ENCODE measurements at places on chromosomes 11 and 22.
A peak's percentile ranks its signal among the peaks of the same experiment; 100 is the strongest.

GRCh38 chr11:34624069-34624468 lies 3.2 kb downstream of the EHF start:
- DNase-seq, result no peak

GRCh38 chr11:7611411-7611810 lies 61.9 kb downstream of the CYB5R2 start:
- no peak for DNase-seq

GRCh38 chr22:35860087-35860733 lies 142.5 kb downstream of the APOL5 start:
- DNase-seq, result no peak

DNA sequence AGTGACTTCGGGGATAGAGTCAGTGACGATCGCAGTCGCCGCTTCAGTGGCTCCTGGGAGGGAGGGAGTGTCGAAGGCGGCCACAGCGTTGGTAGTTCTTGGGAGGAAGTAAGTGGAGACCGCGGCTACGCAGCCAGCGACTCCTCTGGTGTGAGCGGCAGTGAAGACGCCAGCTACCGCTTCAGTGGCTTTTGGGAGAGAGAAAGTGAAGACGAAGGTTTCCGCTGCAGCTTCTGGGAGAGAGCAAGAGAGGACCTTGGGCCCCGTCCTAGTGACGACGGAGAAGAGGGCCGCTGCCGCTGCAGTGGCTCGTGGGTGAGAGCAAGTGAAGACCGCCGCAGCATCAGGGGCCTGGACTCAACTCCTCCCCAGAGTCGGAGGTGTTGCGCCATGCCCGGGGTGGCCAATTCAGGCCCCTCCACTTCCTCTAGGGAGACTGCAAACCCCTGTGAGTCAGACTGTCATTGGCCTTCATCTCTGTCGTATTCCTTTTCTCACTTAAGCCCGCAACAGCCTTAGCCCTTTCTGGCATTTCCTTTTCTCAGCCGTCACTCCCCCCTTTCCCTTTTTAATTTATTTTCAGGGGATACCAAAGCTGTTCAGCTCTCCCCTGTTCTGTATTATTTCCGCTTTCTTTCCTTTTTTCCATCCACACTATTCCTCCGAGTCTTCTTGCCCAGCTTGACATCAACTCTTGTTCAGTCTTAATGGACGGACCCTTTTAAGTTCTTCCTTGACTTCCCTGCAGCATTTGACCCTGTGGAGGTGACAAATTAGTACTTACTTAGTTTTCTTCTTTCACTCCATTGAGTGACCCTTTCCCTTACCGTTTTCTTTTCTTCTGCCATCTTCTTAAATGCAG lies 1.0 kb downstream of the ANKRD42 start:
- peak; percentile 72 for DNase-seq

GRCh38 chr11:10385696-10386095 lies 69.4 kb upstream of the AMPD3 start:
- no peak for DNase-seq

DNA sequence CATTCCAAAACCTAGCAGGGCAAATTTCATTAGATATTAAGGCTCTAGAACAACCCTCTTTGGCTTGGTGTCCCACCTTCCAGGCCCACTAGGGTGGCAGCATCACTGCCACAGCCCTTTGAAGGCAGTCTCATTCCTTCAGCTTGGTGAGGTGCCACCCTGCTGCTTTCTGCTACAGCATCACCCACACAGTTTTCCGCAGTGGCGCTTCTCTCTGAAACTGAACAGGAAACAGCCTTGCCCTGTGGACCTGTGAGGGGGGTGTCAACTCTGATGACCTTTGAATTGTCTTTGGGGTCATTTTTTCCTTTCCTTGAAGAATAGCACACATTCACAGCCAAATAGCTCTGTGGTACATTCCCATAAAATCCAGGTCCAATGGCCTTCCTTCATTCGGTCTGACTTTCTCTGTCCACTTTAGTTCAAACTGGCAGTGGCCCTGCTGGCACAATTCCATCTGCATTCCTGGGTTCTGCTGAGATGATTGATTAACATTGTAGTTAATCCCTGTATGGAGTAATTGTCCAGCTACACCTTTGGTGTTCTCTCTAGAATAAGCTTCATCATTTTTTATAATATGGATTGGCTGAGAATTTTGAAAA lies 251.9 kb upstream of the FAT3 start:
- no peak for DNase-seq

GRCh38 chr11:126700768-126701519 lies 299.6 kb downstream of the KIRREL3 start:
- peak; percentile 60 for DNase-seq

DNA sequence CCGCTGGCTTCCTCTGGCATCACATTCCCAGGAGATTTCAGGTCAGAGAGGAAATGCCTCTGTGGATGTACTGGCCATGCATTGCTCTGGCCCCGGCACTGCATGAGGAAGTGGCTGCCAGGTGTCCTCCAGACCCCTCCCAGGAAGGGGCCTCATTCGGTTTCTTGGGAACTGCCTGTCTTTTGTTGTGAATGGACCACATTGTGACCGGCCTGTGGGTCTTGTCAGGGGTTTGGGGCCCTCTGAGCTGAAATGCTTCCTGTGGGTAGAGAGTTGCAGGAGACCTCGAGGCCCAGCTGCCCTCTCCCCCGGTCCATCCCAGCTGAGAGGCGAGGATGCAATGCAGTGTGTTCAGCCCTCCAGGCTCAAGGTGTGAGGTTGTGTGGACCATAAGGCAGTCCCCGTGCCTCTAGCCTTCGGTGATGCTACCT lies 18.8 kb upstream of the ST3GAL4 start:
- no peak for DNase-seq

DNA sequence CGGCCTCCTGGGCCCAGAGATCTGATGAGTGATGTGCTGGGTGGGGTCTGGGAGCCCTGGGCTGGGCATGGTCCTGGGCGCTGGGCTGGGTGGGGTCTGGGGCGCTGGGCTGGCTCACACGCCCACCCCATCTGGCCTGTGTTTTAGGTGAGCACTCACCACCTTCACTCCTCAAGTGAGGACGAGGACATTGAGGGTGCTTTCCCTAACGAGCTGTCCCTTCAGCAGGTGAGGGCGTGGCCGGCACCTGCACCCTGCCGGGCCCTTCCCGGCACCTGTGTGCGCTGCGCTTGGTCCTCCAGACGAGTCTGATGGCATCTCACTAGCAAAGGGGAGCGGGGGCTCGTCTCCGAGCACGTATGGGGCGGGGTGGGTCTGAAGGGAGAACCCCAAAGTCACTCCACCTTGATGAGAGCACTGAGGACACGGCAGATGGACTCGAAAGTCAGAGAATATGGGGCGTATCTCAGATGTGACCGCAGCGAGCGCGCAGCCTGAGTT lies 37.9 kb downstream of the SBF1 start:
- DNase-seq, result no peak

DNA sequence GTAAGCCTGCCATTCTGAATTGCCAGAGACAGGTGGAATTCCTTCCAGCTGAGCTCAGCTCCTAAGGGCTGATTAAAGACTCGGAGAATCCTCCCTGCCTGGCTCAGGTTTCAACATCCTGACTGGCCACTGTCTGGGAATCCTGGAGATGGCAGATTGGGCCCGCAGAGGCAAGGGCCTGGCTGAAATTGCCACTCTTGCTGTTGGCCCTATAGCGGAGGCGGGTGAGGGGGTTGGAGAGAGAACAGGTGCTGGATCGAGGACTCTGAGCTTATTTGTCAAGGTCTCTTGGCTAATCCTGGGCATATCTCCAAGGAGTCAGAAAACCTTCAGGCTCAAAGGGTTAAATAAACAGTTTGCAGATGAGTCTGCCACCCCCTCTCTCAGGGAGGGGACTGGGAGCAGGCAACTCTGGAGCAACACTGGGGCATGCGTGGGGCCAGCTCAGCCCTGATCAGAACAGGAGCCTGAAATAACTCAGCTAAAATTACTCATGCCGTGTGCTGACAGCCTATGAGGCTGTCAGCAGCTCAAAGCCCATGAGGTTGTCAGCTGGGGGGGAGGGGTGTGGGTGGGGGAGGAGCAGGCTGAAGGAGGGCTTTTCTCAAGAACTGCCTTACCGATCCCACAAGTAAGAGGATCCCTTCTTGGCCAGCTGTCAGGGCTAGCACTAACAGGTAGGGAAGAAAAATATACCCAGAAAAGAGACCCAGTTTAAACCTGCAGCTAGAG lies 14.7 kb upstream of the MFRP start:
- DNase-seq, result peak; percentile 80

DNA sequence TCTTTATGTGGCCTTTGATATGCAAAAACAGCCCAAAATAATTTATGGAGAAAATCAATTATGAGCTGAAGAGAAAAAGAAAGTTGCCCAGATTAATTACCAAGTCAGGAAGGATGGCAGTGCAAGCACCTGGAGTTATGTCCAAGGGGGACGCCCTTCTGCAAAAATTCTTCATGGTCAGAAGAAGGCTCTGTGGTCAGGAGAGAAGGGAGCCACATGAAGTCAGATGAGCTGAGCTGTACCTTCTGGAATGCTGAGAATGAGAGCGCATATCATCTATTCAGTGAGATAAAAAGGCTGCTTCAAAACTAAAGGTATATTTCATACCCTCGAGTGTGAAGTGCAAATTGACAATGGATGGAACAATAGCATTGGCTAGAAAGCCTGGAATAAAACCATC lies 607.4 kb downstream of the NTM start:
- DNase-seq, result peak; percentile 81

- DNase-seq, result peak; percentile 70
Measured at GRCh38 chr22:20205964-20206708, 55.3 kb upstream of the CCDC188 start.

GRCh38 chr22:34914846-34915245 lies 151.1 kb upstream of the ISX start:
- peak; percentile 83 for DNase-seq

DNA sequence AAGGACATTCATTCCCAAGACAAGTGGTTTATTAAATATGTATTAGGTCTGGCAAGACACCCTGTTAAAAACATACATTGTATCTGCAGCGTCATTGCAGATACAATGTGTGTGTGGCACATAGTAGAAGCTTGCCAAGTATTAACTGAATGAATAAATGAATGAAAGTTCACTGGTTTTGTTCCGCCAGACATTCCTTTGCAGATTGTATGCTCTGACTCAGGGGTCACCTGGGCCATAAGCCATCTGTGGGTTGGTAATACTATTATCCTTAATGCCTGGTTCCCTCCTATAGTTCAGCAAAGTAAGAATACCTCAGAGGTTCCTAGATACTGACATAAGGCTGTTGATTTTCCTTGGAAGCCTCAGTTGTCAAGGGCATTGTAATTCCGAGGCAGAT lies 377.3 kb upstream of the CCDC90B start:
- DNase-seq, result peak; percentile 9

GRCh38 chr11:104329078-104329665 lies 165.2 kb upstream of the PDGFD start:
- DNase-seq, result no peak

- no peak for DNase-seq
Measured at GRCh38 chr11:5738431-5738830, 2.2 kb downstream of the OR56B1 start.

- no peak for DNase-seq
Measured at GRCh38 chr22:41862160-41862529, 29.2 kb downstream of the SREBF2 start.

DNA sequence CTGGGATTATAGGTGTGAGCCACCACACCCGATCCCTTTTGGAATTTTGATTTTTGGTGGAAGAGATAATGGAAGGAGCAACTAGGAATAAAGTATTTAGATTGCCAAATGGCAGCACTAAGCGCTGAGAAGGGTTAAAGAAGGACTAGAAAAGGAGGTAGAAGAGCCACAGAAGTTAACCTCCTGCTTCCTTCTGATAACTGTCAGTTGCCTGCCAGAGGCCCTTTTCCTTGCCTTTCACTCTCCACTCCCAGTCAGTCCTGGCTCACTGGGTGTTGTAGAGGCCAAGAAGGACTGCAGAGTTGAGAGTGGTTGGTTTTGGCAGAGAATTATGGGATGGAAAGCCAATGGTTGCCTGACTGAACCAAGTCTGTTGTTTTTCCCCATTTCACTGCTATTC lies 19.3 kb downstream of the ZC3H12C start:
- DNase-seq, result no peak

Measured in fibroblast of skin of abdomen (primary cell).